Cortex of kidney (tissue), 1 donor: ENCODE measurements at places on chromosomes 13 and 19.

DNA sequence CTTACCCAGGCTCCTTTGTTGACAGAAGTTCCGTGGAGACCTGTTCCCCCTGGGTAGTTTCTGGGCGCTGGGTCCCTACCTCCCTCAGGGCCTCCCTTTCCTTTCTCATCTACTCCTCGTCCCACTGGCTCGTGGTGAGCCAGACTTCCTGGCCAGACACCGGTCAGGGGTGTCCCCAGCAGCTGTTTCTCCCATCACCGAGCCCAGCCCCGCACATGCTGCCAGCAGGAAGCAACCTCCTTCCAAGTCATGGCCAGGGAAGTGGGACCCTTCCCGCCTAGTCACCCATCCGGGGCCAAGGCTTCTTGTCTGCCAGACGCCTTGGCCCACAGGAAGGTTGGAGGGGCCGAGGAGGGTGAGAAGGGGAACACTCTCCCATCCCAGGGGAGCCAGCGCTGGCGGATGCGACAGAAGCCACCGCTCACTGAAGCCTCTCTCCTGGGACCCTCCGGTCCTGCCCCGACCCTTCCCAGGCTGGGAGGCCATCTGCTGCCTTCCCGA, 5.7 kb downstream of the PAK4 start:
- no peak for DNase-seq

- DNase-seq: no peak
These were observed 399.5 kb upstream of the ARGLU1 start for GRCh38 chr13:106967391-106967790.

DNA sequence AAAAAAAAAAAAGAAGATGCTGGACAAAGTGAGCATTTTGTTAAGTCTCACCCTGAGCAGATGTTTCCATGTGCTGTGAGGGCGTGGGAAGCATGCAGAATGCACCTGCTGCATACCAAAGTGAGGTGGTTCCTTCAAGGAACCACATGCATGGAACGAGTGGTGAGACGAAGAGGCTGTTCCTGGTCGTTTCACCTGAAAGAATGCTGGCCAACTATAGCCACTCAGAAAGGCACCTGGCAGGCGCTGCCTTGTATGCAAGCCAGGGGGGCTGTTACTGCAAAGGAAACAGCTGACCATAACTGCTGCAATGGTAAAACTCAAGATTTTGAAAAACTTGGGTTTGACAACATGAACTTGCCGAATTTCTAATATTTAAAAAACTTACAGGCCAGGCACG, 14.7 kb downstream of the MIER2 start:
- DNase-seq: no peak

- no peak for DNase-seq
These were observed 13.0 kb downstream of the ZNF575 start for GRCh38 chr19:43545981-43546380.

DNA sequence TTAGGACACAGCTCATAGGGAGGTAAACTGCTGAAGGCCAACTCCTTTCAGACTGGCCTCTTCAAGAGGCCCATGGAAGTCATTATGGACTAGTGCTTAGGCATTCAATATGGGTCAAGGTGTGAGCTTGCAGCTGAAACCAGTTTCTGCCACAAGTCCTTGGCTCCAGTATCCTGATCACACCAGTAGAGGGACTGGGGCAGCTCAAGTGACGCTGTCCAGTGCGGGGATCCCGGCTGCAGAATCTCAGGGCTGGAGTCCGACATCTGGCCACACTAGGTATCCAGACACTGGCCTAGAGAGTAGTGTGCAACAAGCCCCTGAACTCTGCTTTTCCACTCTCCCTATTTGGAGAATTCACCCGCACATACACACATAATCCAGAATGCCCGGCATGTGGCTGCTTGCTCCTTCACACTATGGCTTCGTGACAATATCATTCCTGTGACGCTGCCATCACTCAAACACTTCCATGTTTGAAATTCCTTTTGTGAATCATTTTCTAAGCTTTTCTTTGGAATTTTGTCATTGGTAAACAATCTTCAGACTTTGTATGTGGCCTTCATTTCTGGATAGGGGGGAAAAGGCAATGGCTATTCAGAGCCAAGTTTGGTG, 425.1 kb downstream of the EFNB2 start:
- DNase-seq: no peak

DNA sequence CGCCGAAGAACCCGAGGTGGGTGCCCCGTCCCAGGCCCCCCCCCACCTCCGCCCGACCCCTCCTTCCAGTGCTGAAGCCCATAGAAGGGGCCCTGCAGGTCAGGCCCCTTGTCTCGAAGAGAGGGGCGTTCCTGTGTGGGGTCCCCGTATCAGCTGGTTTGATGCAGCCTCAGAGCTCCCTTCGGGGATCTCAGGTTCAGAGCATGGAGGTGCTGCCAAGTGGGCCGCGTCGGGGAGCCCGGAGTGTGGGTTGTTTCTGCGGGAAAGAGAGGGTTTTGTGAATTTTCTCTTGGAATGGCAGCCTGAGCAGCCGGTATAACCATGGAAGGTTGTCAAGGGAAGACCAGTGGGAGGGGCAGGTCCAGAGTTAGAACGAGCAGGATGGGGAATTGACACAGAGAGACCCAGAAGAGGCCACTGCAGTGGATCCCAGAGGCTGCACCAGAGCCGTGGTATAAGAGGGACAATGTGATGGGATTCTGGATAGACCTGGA, 384 bp downstream of the TRAPPC2B start:
- DNase-seq: no peak

GRCh38 chr13:98838776-98839175, 86.3 kb upstream of the SLC15A1 start:
- DNase-seq: no peak

DNA sequence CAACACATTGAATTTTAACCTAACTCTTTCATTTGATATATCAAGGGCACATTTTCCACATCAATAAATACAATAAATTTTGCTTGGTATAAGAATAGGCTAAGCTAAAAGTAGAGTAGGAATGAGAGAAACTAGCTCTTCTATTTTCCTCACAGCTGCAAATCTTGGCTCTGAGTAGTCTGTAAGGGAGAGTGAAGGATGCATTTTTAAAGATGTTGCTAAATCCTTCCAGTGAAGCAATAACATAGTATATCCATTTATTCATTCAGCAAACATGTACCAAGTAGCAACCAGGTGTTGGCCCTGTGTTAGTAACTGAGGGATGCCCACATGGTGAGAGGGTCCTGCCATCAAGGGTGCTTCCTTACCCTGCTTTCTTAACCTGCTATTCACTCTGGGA, 799.9 kb downstream of the PCDH9 start:
- no peak for DNase-seq

GRCh38 chr13:46983881-46984280, 87.0 kb upstream of the HTR2A start:
- no peak for DNase-seq

DNA sequence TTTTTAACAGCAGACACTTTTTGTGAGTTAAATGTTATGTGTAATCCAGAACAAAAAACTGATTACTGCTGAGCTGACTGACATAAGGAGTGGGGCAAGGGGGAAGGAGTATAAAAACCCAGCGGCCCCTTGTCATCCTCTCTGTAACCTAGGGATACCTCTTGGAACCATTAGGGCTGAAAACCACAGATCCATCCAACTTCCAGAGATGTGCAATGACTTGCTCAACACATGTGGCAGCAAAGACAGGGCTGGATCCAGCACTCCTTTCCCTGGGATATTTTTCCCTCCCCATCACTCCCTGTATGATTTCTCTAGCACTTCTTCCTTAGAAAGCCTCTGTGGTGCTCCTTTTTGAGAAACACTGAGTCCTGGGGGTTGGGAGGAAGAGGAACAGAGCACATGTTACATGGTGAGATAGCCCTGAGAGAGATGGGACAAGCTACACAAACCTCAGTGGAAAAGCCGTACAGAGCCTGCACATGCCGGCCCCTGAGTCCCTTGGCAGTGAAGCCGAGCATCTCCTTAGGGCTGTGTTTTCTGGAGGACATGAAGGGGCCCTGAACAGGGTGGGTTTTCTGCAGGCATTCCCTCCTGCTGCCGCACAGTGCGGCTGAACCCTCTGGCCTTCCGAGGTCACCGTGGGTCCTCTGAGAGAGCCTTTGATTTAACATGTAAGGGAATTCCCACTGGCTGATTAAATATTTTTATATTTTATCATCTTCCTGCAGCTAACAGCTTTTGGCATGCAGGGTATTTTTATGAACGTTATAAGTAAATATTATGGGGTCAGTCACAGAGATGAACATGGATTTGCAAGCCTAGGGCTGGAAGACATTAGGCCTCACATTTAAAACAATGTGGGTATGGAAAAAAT, 219.9 kb downstream of the COG6 start:
- no peak for DNase-seq

GRCh38 chr19:4815426-4816201, 15.9 kb downstream of the TICAM1 start:
- DNase-seq: no peak

GRCh38 chr19:31002518-31003244, 346.6 kb downstream of the TSHZ3 start:
- DNase-seq: no peak

- no peak for DNase-seq
These were observed 72.4 kb upstream of the RGCC start for GRCh38 chr13:41384749-41385503.

DNA sequence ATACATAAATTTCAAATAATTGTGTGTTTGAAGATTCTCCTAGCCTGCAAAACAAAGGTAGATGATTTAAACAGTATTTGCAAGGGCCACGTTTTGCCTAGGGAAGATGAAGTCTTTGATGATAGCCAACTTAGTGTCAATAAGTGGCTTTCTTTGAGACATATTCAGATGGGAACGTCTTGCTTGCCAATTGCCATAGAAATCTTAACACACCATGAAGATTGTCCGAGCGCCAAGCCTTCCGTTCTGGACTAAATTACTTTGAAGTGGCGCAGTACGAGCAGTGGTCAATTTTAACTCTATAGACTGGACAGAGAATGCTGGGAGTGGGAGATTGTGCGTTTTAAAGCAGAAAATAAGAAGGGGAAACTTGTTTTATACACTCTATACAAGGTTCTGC, 9.9 kb downstream of the ZIC5 start:
- DNase-seq: no peak

- no peak for DNase-seq
These were observed 217.9 kb downstream of the VWA8 start for GRCh38 chr13:41742917-41743552.

GRCh38 chr19:4638828-4639530, at the start of gene TNFAIP8L1:
Gene TNFAIP8L1, plus strand, starts transcription at chr19:4639516. Its CDS starts 12,354 bp downstream, at chr19:4651870.
- no peak for DNase-seq

DNA sequence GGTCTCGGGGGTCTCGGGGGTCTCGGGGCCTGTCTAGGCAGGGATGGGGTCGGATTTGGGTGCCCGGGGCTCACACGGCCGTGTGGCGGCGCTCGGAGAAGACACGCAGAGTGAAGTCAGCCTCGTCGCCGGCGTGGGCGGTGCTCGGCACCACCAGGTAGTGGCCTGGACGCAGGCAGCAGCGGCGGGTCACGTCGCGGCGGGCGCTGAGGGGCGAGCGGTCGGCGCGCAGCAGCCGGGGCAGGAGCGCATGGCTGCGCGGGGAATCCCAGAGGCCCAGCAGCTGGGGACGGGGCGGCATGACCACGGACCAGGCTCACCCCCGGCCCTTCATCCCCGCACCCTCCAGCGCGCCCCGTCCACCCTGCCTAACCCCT, 8.2 kb downstream of the CAPN12 start:
- DNase-seq: no peak
